ENCODE measurements at places on chromosomes 5 and 9.
A peak's percentile ranks its signal among the peaks of the same experiment; 100 is the strongest.

- DNase-seq, result no peak
Observed at GRCh38 chr5:607541-608428, 4.4 kb upstream of the CEP72 start.

DNA sequence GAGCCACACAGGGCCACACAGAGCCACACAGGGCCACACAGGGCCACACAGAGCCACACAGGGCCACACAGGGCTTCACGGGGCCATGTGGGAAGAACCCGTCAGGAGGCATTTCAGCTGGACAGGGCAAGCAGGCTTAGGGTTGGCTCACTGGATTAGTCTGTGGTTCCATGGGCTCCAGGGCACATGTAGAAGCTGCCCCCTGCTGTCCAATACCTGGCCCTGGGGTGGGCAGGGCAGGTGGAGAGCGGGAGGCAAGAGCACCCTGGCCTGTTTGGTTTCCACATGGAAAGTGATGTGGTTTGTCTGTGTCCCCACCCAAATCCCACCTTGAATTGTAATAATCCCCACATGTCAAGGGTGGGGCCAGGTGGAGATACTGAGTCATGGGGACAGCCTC, 16.4 kb upstream of the LPCAT1 start:
- peak; percentile 61 for DNase-seq

DNA sequence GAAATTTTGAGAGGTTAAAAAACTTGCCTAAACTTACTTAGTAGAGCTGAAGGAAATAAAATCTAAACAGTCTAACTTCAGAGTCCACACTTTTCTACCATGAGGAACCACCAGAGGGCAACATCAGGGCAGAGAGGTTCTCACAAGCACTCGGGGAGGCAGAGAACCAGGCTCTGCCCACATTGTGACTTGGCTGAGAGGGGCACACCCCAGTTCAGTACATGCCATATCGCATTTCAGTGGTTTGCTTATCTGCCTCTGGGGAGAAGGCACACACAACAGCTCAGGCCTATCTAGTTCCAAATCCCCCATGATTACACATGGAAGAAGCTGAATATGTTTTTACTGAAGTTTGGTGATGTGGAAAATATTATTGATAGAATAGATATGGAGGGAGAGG, 49.2 kb downstream of the EQTN start:
- peak; percentile 60 for DNase-seq

DNA sequence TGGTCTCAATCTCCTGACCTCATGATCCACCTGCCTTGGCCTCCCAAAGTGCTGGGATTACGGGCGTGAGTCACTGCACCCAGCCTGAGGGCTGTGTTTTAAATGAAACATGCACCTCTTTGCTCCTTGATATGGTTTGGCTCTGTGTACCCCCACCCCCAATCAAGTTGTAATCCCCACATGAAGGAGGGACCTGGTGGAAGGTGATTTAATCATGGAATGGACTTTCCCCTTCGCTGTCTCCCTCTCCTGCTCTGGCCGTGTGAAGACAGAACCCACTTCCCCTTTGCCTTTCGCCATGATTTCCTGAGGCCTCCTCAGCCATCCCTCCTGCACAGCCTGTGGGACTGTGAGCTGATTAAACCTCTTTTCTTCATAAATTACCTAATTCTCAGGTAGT, 12.5 kb upstream of the NOTCH1 start:
- no peak for DNase-seq

DNA sequence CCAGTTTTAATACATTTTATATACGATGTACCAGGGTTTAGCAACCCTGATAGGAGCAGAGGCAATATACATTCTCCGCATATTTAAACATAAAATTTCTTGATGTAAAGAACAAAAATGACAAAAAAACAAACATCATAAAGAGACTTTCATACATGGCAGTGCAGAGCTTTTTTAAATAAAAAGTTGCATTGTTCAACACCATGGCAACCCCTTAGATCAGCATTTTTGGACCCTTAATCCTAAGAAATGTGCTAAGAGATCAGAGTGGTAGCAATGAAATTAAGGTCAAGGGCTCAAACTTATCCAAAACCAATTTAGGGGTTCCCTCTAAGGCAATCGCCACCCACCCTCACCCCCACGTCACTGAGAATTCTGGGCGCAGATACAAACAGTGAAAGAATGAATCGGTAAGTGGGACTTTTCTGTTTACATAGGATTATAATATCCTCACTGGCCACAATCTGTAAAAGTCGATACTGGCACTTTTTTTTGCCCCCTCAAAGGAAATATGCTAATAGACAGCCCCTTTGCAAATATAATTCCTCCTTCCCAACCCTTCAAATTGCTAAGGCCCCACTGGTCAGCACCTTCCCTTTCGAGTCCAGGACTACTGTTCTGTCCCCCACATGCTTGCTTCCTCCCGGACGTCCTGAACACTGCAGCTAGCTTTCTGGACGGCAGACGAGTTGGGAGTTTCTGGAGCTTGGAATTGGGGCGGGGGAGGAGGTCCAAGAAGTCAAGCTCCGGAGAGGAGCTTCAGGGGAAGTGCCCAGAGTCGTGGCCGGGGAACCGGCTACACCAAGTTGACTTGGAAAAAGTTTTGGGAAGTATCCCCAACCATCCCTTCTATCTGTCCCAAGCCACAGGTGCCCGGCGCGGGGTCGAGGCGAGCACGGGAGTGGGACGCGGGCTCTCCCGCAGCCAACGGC, 2.2 kb downstream of the GAS1 start:
- DNase-seq, result no peak

- DNase-seq, result no peak
Observed at GRCh38 chr9:69276775-69277174, 48.2 kb upstream of the ENTREP1 start.

- peak; percentile 71 for DNase-seq
Observed at GRCh38 chr5:148687427-148687826, 33.1 kb upstream of the HTR4 start.

DNA sequence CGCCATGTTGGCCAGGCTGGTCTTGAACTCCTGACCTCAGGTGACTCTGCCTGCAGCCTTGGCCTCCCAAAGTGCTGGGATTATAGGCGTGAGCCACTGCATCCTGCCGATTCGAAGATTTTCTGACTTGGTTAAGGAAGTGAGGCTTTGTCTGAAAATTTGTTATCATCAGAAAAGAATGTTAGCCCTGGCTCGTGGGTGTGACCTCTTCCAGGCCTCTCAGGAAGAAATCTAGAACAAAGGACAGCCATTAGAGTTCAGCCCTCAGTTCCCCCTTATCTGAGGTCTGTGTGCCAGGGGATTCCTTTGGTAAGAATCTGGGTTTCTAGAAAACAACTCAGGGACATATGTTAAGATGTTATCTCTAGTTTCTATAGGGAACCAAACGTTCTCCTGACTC, 6.2 kb downstream of the OR2S2 start:
- DNase-seq, result no peak

- DNase-seq, result peak; percentile 82
Observed at GRCh38 chr9:83106263-83106662, 43.3 kb upstream of the RASEF start.

DNA sequence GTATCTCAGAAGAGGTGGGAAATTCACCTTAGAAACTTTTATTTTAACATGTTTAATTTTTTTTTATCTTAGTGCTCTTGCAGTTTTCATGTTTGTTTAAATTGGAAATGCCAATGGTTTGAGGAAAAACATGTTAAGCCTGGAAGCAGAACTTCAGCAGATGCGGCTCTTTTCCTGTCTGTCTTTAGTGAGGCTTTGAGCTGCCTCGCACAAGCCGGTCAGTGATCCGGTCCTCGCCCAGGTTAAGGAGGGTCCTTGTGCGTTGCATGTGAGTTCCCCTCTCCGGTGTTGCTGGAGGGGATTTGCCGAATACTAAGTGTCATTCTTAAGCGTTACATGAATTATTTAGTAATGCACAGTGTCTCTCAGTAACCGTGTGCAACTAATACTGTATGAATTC, 9.4 kb upstream of the PLEKHG4B start:
- no peak for DNase-seq

GRCh38 chr5:154892369-154892771, 33.9 kb downstream of the CNOT8 start:
- DNase-seq, result no peak

GRCh38 chr9:88777498-88778312, 213.6 kb upstream of the S1PR3 start:
- DNase-seq, result no peak
